ENCODE measurements at places on chromosomes 4 and X. TPM values are rescaled to one million over a fixed set of nuclear protein-coding genes. Genes with fewer than 3 reads are reported as not detected.

DNA sequence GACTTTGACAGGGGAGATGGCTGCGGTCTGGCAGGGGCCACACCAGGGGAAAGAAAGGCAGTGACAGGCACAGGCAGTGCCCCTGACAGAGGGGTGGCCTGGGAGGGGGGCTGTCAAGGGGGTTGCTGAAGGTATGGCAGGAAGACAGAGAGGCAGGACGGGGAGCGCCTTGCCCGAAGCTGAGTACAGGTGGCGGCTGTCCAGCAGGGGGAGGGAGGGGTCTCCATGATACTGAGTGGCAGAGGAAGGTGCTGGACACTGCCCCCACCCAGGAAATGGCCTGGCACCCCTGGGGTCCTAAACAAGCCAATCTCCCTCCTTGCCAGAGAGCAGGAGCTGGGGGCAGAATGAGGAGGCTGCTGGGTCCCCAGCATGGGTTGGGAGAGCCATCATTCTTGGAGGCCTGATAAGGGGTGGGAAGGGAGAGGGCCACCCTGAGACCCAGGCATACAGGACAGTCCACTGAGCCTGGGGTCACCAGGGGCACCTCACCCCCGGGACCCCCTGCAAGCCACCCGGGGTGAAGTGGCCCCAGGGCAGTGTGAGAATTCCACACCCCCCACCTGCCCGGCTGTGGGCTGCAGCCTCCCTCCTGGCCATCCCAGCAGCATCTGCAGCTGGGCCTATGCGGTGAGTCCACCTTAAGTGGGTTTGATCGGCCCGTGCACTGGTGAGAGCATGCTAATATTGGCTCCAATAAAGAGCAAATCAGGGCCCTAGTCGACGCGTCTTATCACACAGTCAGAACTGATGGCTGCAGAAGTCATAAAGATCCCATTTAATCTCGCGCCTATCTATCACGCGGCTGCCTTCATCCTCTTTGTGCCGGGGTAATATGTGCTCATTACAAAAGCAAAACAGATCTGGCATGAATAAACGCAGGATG is 108.5 kb downstream of the FAM53A start:
- DNase-seq, result no peak

DNA sequence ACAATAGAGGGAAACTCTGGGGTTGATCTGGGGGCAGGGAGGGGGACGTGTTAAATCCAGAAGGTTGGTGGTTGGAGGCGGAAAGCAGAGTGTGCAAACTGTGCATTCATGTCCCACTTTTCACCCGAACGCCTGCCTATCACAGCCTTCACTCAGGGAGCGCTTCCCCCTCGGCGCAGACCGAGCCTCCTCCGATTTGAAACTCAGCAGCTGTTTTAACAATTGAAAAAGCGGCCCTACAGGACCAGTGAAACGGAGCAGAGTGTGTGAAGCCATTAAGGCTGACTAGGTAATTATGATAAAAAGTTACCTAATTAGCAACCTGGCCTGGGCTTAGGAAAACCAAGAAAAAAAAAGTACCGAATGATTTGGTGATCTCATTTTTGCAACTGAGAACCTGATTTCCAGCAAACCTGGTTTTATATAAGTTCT is 685 bp upstream of the NDNF start:
- peak; percentile 89 for DNase-seq

DNA sequence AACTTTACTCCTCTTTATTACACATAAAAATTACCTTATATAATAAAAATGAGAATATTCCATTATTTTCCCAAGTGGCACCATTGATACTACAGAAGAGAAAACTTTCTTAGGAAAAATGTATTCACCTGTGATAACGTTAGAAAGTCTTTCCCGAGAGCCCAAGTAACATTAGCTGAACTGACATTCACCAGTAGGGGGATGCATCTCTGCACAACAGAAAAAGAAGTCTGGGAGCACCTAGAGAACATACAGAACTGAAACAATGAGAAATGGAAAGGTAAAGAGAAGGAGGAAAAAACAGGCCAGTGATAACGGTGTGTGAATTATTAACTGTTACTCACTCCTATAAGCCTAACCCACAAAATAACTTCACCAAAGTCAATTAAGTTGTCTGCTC is 423.3 kb downstream of the CENPC start:
- no peak for DNase-seq

The F9 gene
- not detected for total RNA-seq

The RTL9 gene
- total RNA-seq, result 0.06 TPM

GRCh38 chr4:52862639-52863161 is 583 bp downstream of the RASL11B start:
- DNase-seq, result no peak

The PASD1 gene
- not detected for total RNA-seq

GRCh38 chrX:17986977-17987376 is 125.9 kb upstream of the RAI2 start:
- no peak for DNase-seq

GRCh38 chr4:87042986-87043820 is 108.4 kb downstream of the AFF1 start:
- no peak for DNase-seq

- no peak for DNase-seq
Measured at GRCh38 chr4:142485452-142485851, 360.6 kb downstream of the INPP4B start.

DNA sequence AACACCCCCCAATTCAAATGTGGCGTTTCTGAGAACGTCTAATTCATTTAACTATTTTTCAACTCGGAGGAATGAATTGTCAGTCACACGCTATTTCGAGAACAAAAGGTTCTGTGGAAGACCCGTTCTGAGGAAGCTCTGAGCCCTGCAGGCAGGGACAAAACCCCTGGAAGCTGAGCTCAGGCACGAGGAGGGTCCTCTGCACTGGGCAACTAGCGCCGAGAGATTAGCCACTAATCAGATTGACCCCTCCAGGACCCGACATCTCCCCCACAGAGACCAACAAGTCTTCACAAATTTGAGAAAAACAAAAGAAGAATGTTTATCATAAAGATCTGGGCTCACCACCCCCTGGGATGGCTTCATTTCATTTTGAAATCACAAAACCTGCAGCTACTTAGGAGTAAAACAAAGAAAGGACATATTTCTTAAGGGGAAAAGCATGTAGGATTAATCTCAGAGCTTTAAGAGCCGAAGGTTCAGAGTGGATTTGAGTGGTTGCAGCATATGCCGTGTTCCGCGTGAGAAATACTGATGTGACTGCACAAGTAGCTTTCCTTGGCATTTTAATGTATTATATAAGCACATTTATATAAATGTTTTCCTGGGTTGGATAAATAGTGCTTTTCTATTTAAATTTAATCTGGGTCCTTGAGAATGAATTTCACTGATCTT is 41.8 kb downstream of the ADRA2C start:
- DNase-seq, result no peak

DNA sequence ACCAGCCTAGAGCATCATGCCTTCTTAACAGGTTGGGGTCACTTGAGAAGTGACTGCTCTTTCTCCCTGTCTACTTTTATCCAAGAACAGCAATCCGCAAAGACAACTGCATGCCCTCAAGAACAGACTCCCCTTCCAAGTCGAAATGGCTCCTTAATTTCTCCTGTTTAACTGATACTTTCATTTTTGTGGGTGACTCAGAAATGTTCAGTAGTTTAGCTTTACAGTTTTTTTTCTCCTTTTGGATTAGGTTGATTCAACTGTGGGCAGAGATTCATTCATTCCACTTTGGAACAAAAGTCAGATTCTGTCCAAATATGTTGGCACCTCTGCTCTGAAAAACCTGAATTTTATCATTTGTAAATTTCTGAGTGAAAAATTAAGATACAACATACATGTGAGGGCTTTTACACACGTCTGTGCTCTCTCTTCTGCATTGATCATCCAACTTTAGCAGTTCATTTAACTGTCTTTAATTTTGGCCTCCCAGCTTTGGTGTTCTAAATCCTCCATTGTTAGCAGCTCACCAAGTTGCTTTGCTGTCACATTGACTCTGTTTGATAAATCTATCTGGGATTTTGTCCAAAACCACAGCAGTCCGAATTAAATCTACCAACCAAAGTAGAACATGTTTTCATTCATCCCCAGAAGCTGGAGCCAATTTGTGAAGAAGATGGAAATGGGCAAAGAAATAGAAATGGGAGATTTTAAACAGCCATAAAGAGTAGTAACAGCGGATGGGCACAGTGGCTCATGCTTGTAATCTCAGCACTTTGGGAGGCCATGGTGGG is 50.0 kb downstream of the HOPX start:
- DNase-seq, result peak; percentile 22

The AMTN gene
- 0.51 TPM for total RNA-seq

- no peak for DNase-seq
Measured at GRCh38 chr4:43394976-43395375, 502.5 kb downstream of the GRXCR1 start.

DNA sequence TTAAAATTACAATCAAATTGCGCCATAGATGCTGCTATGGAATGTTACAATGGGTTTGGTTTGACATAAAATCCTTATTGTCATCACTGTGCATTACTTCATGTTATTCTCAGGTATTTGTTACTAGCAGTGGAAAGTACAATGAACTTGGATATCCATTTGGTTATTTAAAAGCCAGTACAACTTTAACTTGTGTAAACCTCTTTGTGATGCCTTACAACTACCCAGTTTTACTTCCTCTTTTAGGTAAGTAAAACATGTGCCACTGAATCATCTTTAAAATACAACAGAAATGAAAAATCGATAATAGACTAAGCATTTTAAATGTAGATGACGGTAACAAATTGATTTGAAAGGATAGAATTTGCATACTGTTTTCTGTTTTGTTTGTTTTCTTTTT is 35.6 kb downstream of the INTS6L start:
- DNase-seq, result no peak

- DNase-seq, result peak; percentile 60
Measured at GRCh38 chr4:1766106-1767060, 26.7 kb upstream of the FGFR3 start.

DNA sequence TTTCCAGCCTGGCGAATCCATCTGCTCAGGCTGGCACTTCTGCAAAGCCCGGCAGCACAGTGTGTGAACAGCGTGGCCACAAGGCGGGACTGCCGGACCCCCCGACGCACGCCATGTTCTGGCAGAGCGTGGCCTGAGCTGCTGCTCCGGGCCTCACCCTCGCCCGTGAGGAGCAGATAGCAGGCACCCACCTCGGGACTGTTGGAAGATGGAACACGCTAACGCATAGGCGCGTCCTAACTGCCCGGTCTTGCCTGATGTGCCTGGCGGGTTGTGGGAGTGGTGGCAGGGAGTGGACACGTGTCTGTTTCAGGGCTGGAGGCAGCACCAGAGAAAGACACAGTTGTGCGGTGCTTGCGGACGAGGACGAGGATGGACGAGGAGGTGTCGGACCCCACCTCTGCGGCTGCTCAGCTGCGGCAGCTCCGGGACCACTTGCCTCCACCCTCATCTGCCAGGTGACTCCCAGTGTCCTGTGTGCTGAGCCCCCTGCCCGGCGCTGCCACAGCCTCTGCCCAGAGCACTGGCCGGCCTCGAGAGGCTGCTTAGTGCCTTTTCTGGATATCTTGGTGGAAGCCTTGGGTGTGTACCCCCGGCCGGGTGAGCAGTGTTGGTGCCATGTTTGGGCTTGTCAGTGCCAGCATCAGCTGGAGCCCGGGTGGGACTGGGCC is 28.2 kb downstream of the UVSSA start:
- DNase-seq, result no peak

GRCh38 chr4:151417766-151418376 is 8.9 kb downstream of the FHIP1A start:
- DNase-seq, result no peak

DNA sequence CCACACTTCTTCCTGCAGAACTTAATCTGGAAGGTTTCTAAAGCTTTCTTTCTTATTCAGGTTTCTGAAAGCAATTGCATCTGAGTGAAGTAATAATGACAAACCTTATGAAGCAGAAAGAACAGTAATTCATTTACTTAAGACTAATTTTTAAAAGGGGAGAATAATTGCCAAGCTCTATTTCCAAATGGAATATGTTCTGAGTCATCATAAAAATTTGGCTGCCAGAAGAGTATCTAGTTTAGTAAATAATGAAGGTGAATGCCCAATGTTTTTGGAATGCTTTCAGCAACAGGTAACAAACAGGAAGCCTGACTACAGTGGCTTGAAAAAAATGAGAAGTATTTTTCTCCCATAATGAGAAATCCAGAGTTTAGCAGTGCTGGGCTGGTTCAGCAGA is 227.3 kb upstream of the TET2 start:
- DNase-seq, result no peak

GRCh38 chr4:65241257-65241997 is 428.9 kb downstream of the EPHA5 start:
- DNase-seq, result no peak

- DNase-seq, result no peak
Measured at GRCh38 chrX:120029354-120029753, 48.1 kb downstream of the RHOXF2B start.

DNA sequence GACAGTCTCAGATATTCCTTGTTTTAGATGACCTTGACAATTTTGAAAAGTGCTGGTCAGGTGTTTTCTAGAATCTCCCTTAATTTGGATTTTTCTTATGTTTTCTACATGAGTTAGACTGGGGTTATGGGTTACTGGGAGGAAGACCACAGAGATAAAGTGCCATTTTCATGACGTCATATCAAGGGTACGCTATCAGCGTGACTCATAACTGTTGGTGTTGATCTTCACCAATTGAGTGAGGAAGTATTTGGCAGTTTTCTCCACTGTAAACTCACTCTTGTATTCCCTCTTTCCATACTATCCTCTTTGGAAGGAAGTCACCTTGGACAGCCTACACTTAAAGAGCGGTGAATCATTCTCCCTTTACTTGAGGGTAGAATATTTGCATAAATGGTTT is 56.9 kb downstream of the MAGEC1 start:
- no peak for DNase-seq

The ZXDA gene
- total RNA-seq, result 10.2 TPM

DNA sequence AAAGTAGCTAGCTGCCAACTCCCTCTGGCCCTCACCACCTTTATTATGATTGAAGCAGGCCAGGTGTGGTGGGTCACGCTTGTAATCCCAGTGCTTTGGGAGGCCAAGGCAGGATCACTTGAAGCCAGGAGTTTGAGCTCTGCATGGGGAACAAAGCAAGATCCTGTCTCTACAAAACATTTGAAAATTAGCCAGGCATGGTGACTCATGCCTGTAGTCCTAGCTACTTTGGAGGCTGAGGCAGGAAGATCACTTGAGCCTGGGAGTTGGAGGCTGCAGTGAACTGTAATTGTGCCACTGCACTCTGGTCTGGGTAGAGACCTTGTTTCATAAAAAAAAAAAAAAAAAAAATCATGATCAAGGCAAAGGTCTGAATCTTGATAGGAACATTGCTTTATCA is 467.0 kb upstream of the DIPK2B start:
- DNase-seq, result no peak

DNA sequence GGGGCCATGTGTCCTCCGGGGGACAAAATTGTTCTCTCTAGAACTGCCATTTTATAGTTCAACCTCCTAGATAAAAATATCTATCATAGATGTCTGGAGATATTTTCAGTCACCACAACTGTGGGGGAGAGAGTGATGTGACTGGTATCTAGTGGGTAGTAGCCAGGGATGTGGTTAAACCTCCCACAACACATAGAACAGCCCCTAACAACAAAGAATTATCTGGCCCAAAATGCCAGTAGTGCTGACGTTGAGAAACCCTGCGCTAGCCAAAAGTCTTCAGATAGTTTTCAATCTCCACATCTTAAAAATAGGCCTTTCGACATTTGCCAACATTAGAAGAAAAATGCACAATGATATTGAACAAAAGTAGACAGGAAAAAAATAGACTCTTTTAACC is 19.0 kb upstream of the SUPT20HL2 start:
- DNase-seq, result no peak

Data from lung (tissue), 17 donors.